ENCODE measurements at places on chromosomes 4 and X.

DNA sequence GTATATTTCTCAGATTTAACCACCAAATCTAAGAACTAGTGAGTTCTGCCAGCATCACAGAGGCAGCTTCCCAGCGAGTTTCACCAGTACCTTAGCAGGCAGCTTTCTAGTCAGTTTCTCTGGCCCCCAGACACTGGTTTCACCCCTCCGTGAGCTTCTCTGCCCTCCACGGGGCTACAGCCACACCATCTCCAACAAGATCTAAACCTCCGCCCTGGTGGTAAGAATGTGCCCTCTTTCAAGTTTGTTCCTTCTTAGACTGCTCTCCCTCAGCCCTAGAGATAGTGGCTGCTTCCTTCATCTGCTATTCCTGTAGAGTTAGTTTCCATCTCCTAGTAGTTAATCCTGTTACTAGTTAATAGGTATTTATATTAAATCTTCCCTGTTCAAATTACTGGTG, 60.5 kb upstream of the TAB3 start:
- DNase-seq, result no peak

- peak; percentile 34 for DNase-seq
Observed at GRCh38 chr4:11618666-11619282, 190.1 kb upstream of the HS3ST1 start.

DNA sequence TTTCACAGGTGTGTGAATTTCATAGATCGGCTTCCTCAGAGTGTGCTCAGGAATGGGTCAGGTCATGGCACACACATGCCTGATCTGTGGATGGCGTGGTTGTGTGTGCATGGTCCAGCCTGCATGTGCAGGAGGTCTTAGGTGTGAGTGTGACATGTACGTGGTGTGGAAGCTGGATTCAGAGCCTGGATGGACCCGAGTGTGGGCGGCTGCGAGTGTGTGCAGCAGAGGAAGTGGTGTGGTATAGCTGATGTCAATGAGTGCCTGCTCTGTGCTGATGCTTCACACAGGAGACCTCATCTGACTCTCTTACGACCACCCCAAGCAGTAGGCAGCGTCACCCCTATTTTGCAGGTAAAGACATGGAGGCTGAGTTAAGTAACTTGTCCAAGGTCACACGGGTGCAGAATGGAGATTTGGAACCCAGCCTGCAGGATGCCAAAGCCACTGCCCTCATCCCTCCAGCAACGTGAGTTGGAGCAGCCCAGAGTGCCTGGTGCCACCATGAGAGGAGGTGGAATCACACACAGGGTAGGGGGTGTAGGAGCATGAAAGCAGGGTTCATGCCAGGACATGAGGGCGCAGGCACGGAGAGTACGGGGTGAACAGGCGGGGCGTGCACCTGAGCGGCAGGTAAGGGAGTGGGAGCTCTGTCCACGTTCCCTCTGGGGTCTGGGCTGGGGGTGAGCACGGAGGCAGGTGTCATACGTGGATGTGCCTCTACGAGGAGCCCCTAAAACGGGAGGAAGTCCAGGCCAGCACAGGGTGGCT, 24.2 kb upstream of the C4orf50 start:
- DNase-seq, result no peak

- no peak for DNase-seq
Observed at GRCh38 chr4:76841026-76841425, 56.9 kb downstream of the SOWAHB start.

- DNase-seq, result no peak
Observed at GRCh38 chr4:26345565-26345938, 24.7 kb downstream of the RBPJ start.

DNA sequence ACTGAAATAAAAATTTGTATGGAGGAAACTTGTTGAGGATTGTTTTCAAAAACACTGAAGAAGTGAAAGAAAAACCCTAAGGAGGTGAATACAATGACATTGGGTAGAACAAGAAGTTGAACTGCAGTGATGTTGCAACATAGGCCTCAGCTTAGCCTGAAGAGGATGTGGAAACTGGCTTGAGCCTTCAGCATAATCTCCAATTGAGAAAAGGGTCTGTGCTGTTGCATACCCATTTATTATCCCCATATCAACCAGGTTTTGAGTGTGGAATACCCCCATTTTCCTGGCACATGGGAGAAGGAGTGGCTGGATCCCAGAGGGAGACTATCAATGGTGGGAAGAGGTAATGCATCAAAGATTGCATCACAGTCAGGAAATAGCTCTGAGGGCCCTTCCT, 695.0 kb upstream of the HS3ST1 start:
- peak; percentile 12 for DNase-seq

DNA sequence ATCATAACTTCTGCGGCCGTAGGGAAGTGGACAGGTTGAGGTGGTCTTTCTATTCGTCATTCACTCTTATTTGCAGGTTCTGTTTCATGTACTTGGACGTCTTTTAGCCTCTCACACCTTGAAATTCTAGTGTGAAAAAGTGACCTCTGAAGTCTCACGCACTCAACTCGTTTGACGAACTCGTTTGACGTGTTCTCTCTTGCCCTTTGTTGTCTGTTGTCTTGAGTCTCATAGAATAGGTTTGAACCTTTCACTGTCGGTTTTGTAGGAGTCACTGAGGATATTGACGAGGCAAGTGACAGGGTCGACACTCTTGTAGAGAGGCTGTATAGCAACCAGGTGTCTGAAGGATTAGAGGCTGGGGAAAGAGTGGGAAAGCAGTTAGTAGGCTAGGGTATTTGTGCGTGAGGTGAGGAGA, 1.1 kb upstream of the PGRMC2 start:
- DNase-seq, result peak; percentile 81

- no peak for DNase-seq
Observed at GRCh38 chrX:110055616-110056015, 52.7 kb downstream of the TMEM164 start.

DNA sequence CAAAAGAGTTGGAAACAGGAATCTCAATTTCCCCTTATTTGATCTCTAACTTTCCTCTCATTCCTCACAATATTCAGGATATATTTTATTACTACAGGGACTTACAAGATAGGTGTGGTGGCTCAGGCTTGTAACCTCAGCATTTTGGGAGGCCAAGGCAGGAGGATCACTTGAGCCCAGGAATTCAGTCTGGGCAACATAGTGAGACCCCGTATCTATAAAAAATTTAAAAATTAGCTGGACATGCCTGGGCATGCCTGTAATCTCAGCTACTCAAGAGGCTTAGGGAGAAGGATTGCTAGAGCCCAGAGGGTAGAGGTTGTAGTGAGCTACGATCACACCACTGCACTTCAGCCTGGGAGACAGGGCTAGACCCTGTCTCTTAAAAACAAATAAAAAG, 200.4 kb downstream of the CAMK2D start:
- DNase-seq, result no peak

- no peak for DNase-seq
Observed at GRCh38 chr4:77154065-77154464, 2.9 kb upstream of the CCNG2 start.

DNA sequence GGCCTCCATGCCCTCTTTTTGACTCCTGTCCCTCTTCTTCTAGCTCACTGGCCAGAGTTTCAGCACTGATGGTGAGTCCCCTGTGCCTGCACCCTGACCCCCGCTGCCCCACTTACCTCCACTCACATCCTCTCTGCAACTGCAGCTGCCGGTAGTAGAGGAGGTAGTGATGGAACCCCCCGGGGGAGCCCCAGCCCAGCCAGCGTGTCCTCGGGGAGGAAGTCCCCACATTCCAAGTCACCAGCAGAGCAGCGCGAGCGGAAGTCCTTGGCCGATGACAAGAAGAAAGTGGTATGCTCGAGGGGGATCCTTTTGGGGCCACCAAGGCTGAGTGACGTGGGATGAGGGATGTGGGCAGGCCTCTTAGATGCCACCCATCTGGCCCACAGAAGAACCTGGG, 5.8 kb downstream of the ARAF start:
- no peak for DNase-seq

DNA sequence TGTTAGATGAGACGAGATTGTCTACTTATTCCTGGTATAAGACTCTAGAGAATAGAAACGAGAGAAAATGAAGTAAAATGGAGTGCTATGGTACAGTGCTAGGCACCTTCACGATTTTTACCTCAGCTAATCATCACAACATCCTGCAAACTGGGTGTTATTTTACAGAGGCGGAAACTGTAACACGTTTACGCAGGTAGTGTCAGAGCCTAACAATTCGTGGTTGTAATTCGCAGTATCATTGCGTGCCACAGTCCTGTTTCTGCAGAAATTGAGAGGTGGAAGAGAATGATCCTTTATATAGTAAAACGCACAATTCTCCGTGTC, 383 bp upstream of the TBC1D19 start:
- DNase-seq, result peak; percentile 95

GRCh38 chr4:115110191-115111181, 2.9 kb downstream of the NDST4 start:
- peak; percentile 71 for DNase-seq

DNA sequence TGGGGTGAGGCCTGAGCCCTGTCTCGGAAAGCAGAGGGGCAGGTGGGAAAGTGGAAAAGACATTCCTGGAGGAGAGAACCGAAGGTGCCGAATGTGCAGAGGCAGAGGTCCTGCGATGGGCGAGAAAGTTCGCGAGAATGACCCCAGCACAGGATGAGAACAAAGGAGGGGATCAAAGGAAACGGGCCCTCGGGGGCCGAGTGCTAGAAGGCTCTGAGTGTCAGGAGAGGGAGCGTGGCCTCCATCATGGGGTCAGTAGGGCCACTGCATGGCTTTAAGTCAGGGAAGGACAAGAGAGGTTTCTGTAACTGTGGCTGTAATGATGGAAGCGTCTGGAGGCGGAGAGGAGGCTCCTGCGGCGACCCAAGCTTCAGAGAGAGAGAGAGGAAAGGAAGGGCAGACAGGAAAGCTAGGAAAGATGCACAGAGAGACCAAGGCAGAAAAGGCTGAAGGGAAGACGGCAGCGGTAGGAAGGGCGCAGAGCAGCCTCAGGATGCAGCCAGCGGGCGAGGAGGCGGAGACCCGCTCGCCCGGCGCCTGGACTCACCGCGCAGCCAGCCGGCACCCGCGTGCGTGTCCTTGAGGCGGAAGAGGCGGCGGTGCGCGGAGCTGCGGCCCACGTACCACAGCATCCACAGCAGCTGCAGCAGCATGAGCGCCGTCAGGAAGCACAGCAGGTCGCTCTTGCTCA, 669 bp downstream of the OTOP1 start:
- DNase-seq, result no peak

GRCh38 chrX:113741744-113742143, 842.1 kb upstream of the HTR2C start:
- DNase-seq, result peak; percentile 57

- no peak for DNase-seq
Observed at GRCh38 chr4:40555176-40555900, 74.3 kb downstream of the RBM47 start.

- DNase-seq, result peak; percentile 18
Observed at GRCh38 chr4:53963781-53964180, 100.6 kb downstream of the CHIC2 start.

DNA sequence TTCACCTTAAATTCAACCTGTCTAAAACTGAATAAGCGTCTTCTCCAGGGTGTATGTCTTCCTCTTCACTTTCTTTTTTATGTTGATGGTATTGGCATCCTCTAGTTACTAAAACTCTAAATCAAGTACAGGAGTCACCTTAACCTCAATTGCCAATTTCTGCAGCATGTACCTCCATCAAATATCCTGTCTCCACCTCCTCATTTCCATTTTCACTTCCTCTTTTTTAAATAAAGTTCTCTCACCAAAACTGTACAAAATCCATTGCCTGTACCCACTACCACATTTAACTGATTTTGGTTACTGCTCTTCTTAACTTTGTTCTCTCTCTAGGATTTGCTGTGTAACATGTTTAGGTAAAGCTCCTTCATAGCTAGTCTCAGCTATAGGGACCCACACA, 9.2 kb upstream of the NPFFR2 start:
- no peak for DNase-seq

DNA sequence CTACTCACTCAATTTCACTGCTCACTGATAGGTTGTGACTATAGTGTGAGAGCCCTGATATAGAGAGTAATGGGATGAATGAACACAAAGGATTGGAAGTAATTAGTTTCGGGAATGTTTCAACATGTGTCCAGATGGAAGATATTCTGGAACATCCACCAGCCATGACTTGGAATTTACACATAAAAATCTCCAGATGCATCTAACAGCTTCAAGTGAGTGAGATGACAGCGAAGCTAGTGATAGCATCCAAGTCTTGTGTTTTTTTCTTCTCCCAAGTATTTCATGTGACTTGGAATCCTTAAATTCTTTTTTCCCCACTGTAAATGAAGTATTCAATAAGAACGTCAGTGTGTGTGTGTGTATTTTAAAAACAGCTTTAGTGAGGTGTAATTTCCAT, 82.1 kb downstream of the CLDN34 start:
- DNase-seq, result no peak

- DNase-seq, result no peak
Observed at GRCh38 chr4:39335566-39335965, 30.6 kb downstream of the RFC1 start.

DNA sequence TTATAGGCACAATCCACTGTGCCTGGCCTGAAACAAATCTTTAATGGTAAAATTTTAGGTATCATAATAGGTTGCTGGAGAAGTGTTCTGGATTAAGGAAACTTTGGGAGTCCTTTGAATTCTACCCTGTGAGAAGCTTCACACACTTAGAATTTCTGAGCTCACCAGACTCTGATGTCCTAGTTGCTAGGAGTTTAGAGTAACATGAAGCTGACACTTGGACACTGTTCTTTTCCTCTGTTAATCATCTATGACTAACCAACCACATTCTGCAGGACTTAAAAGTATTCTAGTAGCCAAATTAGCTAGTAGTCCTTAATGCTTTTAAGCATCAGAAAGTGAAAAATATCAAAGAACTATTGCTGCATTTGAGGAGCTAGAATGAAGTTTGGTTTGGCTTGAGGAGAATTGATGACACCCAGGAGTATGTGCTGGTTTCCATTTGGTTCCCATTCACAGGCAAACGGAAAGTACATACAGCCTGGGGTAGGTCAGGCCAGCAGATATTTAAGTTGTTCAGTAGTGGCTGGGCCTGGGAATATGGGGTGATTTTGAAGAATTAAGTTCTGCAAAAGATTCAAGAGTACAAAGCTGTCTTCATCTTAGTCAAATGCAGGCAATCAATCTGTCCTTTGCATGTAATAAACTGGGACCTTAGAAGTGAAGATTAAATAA, 38.8 kb upstream of the IGFBP7 start:
- DNase-seq, result no peak

DNA sequence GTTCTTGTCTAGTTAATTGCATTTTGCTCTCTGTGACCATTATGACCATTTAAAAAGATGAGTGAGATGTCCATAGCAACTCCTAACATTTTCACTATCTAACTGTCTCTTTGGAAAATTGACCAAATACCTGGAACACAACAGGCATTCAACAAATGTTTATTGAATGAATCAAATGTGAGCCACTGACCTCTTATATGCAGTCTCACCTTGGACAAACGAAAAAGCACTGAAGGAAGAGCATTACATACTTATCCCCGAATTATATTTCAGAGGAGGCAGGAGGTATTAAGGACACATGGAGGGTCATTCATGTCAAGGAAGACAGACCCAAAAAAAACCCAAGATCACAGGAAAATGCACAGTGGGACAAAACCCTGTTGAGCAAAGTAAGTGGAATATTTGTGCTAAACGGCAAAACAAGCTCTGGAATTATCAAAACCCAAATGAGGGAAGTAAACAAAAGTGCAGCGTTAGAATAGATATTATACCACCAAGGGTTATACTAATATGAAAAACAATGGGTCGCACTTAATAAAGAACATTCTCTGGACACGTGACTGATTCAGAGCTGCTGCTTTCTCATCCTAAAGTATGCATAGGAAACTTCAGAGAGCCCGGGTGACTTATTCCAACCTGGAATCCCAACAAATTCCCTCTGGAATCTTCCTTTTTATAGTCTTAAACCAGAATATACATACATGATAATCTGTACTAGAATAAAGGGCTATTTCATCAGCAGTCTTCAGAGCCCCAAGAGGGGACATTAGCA, 131.9 kb downstream of the AMELX start:
- no peak for DNase-seq

All from DMS53 (cell line).